Stromal cell of bone marrow (primary cell): ENCODE measurements at places on chromosomes 2 and 18.

- DNase-seq = no peak
These were observed 55.5 kb downstream of the DPP4 start for GRCh38 chr2:162018530-162018929.

DNA sequence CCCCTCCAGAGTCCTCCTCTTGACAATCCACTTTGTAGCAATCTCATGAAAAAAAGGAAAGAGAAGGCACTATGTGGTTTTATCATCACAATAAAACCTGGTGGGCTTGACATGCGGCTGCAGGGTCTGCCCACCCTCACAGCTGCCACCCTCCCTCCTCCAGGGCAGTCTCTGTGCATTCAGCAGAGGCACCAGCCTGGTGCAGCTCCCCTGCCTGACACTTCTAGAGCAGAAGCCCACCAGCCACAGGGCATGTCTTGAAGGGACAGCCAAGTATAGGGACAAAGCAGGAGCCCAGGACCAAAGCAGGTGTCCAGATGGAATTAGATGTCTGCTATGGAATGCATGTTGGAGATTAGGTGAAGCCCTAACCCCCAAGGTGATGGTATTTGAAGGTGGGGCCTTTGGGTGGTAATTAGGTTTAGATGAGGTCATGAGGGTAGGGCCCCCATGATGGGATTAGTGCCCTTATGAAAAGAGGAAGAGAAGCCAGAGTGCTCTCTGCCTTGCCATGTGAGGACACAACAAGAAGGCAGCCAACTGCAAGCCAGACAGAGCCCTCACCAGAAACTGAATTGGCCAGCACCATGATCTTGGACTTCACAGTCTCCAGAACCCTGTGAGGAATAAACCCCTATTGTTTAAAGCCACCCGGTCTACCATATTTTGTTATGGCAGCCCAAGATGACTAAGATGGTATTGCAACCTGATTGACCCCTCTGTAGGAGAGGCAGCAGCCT is 86.9 kb downstream of the MCFD2 start:
- no peak for DNase-seq

- DNase-seq = peak; percentile 3
These were observed at the start of gene LRP1B for GRCh38 chr2:142131010-142131669. Gene LRP1B, minus strand, starts transcription at chr2:142131016. Its CDS starts 287 bp downstream, at chr2:142130729.

- DNase-seq = no peak
These were observed 89.8 kb downstream of the ZNF516 start for GRCh38 chr18:76405280-76405679.

- no peak for DNase-seq
These were observed 55.2 kb downstream of the DLGAP1 start for GRCh38 chr18:4399929-4400328.

DNA sequence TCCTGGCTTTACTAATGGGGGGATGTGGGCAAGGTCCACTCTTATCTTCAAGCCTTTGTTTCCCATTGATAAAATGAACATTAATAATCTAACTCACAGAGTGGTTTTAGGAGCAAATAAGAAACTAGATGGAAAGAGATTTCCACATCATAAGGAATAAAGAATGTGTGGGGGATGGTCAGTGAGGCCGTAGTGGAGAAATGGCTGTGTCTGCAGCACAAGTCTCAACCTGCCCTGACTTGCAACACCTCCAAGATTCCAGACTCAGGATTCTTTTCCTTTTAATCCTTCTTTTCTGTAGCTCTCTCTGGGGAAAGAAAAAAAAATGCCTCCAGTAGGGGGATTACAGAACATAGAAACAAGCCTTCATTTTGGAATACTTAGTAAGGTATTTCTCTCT is 124.2 kb upstream of the MEX3C start:
- DNase-seq = no peak

DNA sequence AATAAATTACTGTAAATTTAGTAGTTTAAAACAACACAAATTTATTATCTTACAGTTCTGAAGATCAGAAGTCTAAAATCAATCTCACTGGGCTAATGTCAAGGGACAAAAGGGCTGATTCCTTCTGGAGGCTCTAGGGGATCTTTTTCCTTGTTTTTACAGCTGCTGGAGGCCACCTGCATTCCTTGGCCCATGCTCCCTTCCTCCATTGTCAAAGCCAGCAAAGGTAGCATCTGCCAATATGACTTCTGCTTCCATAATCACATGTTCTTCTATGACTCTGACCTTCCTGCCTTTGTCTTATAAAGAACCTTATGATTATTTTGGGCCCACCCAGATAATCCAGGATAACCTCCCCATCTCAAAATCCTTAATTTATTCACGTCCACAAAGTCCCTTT is 46.0 kb upstream of the FAM136A start:
- DNase-seq = no peak

DNA sequence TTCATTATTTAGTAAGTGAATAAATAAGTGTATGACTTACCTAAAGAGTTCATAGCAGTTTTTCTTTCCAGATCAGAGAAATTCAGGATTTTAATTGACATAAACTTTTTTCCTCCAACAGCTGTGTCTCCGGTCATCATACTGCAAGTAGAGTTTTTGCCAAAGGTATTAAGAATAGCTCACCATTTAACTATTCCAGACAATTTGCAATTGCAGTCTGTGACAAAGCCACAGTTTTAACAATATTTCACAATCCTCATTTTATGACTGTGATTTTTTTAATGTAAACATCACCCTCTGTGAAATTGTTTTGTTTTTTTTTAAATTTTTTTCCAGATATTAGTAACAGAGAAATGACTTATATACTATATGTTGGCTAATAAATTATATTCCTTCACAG is 199.1 kb downstream of the TRIB2 start:
- DNase-seq = no peak

- DNase-seq = no peak
These were observed 28.3 kb upstream of the NTSR2 start for GRCh38 chr2:11698009-11698922.

DNA sequence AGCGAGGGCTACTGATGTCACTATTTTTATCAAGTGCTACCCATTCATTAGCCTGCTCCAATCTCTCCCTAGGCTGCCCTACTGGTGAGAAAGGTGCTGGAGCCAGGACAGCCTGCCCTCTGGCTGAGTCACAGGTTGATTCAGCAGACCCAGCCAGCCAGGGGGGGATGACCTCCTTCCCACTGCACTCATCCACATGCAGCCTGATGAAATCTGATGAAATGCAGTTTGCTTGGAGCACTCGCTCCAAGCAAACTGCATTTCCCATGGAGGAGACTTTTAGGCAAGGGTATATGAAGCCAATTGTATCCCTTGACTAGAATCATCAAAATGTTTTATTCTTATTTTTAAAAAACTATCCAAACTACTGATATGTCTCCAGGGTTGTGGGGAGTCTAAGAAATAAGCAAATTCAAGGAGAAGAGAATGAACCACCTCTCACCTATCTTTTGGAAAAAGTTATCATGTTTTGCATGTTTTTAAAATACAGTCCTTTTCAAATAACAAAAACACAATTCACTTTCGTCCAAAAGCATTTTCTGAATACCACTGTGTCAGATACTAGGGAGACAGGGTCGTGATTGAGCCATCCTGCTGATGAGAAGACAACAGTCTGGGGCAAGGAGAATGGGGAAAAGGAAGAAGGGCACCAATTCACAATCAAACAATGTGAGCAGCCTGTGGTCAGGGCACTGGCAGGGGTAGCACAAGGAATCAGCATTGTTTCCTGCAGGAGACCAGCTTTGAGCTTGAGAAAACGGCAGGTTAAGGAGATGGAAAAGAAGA is 128.3 kb downstream of the AFF3 start:
- DNase-seq = peak; percentile 91

GRCh38 chr2:3885629-3886628 is 182.6 kb downstream of the DCDC2C start:
- DNase-seq = no peak

DNA sequence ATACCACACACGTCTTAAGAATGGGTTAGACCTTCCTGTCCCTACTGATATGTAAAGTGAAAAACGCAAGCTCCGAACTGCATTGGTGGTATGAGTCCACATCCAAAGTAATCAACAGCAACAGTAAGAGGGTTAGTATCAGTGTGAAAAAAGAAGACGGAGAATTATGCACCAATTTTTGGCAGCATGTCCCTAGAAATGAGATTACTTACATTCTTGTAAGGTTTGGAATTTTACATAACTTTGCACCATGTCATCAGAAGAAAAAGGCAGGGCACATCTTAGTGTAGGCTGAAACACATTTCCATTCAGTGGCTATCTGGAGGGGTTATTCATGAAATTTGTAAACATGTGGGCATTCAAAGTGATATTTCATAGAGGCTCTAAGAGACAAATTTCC is 88.2 kb downstream of the LONRF2 start:
- DNase-seq = no peak

- DNase-seq = no peak
These were observed 17.2 kb downstream of the TMEM127 start for GRCh38 chr2:96248624-96249023.

DNA sequence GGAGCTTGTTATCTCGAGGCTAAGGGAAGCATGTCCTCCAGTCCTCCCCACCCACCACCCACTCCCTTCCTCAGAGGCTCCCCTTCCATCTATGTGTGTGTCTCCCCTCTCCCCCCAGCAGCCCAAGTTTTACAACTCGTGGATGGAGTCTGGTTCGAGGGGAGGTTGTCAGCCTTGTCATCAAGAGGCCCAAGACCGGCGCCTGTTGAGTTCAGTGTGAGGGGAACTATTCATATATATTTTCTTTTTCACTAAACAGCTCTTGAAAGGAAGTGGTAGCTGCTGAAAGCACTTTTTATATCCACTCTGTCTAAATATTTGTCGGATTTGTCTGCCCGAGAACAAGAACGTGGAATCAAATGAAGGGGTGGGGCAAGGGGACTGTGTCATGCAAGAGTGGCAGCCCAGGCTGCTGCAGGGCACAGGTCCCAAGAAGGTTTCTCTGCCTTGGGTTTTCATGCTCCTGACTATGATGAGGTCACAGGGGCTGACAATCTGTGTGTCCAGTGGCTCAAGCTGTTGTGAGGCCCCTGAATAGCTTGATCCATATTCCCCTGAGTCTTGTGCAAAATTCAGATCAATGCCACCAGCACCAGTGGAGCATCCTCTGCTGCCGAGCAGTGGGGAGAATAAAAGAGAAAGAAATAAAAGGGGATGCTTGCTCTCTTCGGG is 35.0 kb downstream of the NRP2 start:
- DNase-seq = no peak

DNA sequence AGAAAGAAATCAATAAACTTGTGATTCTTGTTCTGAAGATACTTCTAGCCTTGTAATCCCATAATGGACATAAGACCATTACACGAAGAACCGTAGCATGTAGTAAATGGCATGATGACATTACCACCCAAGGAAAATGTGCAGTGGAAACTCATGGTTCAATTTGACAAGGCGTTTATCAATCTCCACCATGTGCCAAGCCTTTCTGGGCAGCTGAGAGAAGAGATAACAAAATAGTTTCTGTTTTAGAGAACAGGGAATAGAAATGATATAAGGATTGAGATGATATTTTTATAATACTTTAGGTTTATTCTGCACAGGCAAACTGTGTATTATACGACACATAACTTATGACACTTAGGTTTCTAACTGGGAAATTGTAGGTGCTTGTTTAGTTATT is 19.2 kb downstream of the ABI2 start:
- no peak for DNase-seq

- DNase-seq = no peak
These were observed 13.7 kb downstream of the GPR17 start for GRCh38 chr2:127659408-127660290.

DNA sequence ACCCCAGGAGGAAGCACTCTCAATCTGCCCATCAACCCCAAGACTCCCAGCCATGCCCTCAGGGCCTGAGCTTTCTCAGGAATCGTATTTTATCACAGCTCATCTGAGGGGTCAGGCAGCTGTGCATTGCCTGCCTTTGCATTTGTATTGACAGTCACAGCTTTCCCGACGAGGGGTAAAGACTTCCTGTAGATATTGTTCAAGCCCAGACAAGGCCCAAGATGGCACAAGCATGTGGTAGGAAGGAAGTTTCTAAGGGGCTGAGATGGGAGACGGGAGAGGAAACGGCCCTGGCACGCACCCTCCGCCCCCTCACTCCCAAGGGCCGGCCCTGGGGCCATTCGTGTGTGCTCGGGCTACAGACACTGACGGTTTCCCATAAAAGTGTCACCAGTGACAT is 34.2 kb upstream of the PRLH start:
- DNase-seq = no peak

GRCh38 chr2:105438104-105438929 is 39.5 kb upstream of the FHL2 start:
- DNase-seq = no peak

GRCh38 chr2:68320118-68320641 is 431 bp upstream of the CNRIP1 start:
- no peak for DNase-seq

- DNase-seq = no peak
These were observed 27.6 kb downstream of the ST3GAL5 start for GRCh38 chr2:85861180-85861579.

DNA sequence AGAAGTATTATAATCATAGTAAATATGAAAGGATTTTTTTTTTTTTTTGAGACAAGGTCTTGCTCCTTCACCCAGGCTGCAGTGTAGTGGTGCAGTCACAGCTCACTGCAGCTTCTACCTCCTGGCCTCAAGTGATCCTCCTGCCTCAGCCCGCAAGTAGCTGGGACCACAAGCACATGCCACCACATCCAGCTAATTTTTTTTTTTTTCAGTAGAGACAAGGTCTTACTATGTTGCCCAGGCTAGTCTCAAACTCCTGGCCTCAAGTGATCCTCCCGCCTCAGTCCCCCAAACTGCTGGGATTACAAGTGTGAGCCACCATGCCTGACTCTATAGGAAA is 301.6 kb upstream of the STON1 start:
- no peak for DNase-seq

GRCh38 chr2:239598011-239598731 is 197.4 kb upstream of the HDAC4 start:
- no peak for DNase-seq

DNA sequence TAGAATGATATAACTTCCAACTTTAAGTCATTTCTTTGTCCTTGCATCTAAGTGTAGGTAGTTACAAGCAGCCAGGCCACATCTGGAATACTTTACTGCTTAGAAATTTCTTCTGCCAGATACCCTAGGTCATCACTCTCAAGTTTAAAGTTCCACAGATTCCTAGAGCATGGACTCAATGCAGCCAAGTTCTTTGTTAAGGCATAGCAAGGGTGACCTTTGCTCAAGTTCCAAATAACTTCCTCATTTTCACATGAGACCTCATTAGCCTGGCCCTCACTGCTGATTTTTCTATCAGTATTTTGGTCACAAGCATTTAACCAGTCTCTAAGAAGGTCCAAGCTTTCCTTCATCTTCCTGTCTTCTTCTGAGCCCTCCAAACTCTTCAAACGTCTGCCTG is 7.8 kb upstream of the UGT1A9 start:
- no peak for DNase-seq

DNA sequence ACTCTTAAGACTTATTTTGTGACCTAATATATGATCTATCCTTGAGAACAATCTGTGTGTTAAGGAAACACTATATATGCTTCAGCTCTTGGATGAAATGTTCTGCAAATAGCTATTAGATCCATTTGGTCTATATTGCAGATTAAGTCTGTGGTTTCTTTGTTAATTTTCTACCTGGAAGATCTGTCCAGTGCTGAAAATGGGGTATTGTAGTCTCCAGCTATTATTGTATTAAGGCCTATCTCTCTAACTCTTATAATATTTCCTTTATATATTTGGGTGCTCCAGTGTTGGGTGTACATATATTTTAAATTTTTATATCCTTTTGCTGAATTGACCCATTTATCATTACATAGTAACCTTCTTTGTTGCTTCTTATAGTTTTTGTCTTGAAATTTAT is 992.7 kb upstream of the CDH2 start:
- DNase-seq = no peak
